Foreskin fibroblast (primary cell): ENCODE measurements at places on chromosomes 1 and 21.

GRCh38 chr1:90943966-90944365 is 77.9 kb downstream of the ZNF644 start:
- no peak for DNase-seq

GRCh38 chr1:40620150-40620549 is 45.3 kb downstream of the RIMS3 start:
- no peak for DNase-seq

DNA sequence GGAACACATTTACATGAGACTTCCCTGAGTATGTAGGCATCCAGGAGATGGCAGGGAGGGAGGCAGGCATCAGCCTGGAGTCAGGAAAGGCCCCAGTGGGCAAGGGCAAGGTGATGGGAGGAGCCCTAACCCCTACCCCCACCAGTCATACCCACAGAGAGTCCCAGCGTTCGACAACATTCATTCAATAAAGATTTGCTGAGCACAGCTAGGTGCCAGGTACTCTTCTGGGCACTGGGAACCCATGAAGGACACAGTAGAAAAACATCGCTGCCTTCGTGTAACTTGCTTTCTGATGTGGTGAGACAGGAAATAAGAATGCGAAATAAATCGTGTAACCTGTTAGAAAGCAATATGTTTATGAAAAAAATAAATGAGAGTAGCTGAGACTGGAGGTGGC is 77.3 kb upstream of the GADD45A start:
- no peak for DNase-seq

DNA sequence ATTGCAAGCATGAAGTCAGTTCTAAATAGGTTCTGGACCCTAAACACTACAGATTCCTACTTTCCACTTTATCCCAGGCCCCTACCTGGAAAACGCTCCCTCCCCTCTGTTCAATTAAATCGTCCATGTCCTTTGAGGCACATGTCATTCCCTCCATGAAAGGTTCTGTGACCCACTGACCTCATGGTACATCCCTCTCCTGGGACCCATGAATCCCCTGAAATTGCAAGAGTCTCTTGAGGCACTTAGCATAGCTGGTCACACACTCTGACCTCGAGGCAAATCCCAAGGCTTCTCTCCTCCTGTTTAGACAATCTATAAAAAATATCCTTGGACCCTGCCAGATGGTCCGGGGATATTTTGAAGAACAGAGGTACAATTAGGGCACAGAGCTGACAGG is 34.3 kb upstream of the KRTAP19-8 start:
- DNase-seq = no peak

- DNase-seq = no peak
Observed at GRCh38 chr1:204618148-204618760, 67.3 kb downstream of the LRRN2 start.

DNA sequence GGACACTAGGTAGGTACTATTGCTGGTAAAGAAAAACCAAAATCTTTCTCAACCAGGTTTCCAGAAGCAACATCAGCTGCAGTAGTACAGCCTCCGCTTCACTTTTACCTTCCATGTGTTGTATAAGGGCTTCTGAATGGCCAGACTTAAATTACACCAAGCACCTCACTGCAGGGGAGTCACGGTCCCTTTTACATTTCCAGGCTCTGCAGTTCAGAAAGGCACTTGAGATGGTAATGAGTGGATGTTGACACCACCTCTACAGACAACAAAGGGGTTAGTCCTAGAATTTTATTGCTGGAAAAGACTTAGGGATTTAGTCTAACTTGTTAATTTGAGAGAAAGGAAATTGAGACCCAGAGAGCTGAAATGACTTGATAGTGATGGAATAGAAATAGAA is 12.0 kb upstream of the DUSP12 start:
- DNase-seq = no peak

GRCh38 chr1:208189183-208189582 is 55.0 kb downstream of the PLXNA2 start:
- DNase-seq = no peak

- no peak for DNase-seq
Observed at GRCh38 chr1:55150880-55151588, 64.1 kb downstream of the USP24 start.

- DNase-seq = no peak
Observed at GRCh38 chr1:193519922-193520321, 333.5 kb upstream of the B3GALT2 start.

DNA sequence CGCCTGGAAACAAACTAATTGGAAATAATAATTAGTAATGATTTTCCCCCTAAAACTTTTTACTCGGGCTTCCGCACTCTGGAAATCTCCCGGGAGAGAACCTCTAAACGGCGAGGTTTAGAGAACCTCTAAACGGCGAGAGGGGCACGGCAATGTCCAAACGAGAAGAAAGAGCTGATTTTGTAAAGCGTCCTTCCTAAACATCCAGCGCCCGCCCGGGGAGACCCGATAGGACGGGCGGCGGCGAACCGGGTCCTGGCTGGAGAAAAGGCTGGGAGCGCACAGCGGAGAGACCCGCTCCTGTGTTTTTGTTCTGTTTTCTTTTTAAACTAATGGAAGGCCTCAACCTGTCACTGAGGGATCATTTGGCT is 1.6 kb downstream of the PAX7 start:
- no peak for DNase-seq

- peak; percentile 8 for DNase-seq
Observed at GRCh38 chr1:79760531-79760930, 754.0 kb upstream of the ADGRL4 start.

DNA sequence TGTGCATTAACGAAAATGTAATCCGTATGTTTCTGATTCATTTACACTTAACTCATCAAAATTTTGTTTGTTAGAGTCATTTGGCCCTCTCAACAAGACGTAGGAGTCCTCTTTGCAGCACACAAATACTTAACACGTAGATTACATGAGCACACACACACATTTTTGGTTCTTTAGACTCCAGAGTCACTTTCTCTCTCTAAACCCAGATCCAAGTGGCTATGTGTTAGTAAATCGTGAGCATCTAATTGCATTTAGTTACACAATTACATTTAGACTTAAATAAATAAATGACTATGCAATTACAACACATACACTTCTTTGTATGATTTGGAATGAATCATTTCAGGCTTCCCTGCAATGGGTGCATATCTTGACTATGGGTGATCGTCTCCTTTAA is 109.0 kb upstream of the GREM2 start:
- DNase-seq = peak; percentile 44

GRCh38 chr1:22556391-22557104 is 6.7 kb upstream of the EPHA8 start:
- no peak for DNase-seq

DNA sequence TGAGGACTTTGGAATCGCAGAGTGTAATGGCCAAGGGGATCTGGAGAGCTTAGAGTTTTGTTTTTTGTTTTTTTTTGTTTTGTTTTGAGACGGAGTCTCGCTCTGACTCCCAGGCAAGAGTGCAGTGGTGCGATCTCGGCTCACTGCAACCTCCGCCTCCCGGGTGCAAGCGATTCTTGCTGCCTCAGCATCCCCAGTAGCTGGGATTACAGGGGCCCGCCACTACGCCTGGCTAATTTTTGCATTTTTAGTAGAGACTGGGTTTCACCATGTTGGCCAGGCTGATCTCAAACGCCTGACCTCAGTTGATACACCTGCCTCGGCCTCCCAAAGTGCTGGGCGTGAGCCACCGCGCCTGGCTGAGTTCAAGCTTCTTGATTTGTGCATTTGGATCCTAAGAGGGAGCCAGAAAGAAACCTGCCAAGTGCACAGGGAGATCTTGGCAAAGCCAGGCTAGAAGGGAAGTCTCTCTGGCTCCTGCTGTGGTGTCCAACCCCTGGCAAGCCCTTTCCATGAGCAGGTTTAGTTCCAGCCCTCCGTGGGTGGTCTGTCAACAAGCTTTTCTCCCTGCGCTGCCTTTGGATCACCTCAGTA is 852 bp downstream of the FAAH start:
- DNase-seq = no peak

GRCh38 chr1:91650764-91651163 is 150.1 kb downstream of the CDC7 start:
- DNase-seq = peak; percentile 99

GRCh38 chr1:38577385-38577784 is 282.2 kb downstream of the RRAGC start:
- no peak for DNase-seq

DNA sequence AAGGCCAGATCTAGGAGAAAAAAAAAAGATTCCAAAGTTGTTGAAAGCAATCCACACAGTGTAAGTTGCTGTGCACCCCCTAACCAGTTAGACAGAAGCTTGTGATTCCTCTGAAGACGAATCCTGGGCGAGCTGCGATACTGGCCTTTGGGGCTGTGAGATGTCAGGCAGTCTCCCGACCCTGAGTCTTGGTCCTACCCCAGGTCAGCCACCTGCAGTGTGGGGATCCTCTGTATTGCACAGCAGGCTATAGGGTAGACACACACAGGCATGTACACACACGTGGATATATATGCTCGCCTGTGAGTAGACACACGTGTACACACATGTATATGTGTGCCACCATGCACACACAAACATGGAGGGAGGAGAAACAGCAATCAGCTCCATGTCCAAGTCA is 12.9 kb downstream of the ACTRT2 start:
- no peak for DNase-seq

- DNase-seq = no peak
Observed at GRCh38 chr1:2086446-2087078, 36.4 kb downstream of the PRKCZ start.

- no peak for DNase-seq
Observed at GRCh38 chr21:41318218-41318617, 1.6 kb downstream of the FAM3B start.

- no peak for DNase-seq
Observed at GRCh38 chr1:246270236-246270635, 236.8 kb downstream of the SMYD3 start.

DNA sequence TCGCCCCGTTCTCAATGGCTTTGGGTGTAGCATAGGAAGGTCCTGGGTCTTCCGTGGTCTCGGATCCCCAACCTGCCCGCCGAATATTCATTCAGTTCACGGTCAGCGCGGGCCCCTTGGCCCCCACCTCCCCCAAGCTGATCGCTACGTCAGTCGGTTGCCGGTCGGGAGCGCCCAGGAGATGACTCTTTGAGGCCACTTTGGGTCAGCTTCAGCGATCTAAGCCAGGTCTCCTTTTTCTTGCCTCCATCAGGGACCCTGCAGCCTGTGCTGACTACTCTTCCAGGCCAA is 12.8 kb downstream of the HLX start:
- no peak for DNase-seq

- DNase-seq = no peak
Observed at GRCh38 chr1:200674838-200675587, 5.3 kb upstream of the DDX59 start.

DNA sequence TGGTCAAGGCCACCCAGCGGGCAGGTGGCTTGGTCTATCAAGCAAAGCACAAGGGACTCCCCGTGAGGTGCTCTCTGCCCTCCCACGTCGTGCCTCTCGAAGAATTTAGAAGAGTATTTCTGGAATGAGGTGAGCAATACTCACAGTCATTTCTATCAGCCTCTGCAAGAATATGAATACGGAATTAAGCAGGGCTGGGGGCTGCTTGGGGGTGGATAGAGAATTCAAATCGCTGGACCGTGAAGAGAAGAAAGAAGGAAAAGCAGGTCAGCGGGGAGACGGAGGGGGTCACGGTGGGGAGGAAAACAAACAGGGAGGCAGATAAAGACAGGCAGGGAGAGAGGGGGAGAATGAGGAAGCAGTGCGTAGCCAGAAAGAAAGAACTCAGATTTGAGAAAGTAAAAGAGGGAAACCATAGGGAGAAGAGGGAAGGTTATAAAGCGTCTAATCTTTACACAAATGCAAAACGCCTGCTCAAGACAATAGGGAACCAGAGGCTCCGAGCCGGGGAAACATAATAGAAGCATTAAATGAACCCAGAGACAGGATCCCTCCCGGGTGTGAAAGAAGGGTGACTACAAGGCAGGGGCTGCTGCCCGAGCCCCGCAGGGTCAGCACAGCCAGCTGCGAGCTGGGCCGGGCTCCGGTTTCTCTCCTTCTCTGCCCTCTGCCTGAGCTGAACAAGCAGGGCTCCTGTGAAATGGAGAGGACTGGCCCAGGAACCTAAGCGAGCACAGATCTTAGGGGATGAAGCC is 2.1 kb upstream of the EDN2 start:
- no peak for DNase-seq

- no peak for DNase-seq
Observed at GRCh38 chr21:33273044-33273443, 6.9 kb downstream of the IL10RB start.

- no peak for DNase-seq
Observed at GRCh38 chr1:30081379-30082102, 641.8 kb downstream of the MATN1 start.

DNA sequence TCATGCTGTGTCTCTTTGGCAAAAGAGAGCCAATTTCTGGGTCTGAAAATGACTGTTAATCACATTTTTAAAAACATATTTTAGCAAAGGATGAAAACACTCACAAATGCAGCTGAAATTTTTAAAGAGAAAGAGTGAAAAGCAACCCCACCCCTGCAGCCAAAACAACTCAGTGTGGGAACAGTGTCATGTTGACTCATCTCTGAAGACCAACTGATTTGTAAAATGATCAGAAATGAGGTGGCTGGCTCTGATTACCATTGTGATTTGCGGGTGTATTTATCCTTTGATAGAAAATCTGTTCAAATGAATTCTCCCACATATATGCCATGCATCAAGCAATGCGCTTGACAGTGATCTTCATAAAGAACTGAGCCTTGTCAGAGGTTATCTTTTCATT is 287.0 kb upstream of the ESRRG start:
- no peak for DNase-seq

DNA sequence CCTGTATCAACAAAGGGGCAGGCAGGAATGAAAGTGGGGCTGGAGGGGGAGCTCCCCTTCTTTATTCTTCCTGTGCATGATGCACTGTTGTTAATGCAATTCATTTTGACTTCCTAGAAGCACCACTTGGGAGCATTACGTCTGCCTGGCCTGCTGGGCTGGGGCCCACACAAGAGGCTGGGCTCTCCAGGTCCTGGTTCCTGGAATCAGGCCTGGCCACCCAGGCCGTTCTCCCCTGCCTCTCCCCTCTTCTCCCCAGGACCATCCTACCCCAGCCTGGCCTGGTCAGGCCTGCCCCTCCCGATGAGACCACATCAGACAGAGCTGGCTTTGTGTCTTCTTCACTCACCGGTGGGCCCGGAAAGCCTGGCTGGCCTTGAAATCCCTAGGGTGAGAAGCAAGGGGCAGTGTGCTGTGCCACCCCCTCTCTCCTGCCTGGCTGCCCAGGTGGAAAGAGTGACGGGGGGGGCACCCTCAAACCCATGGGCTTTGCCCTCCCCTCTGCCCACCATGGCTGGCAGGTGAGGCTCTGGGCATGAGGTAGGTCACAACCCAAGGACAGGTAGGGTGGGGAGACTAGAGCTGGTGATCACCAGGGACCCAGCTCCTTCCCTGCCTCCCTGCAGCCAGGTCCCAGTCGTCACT is 20.7 kb upstream of the PEF1 start:
- DNase-seq = no peak

GRCh38 chr1:231218078-231218477 is 22.9 kb upstream of the GNPAT start:
- no peak for DNase-seq
